Metanephros (tissue), 2 donors: ENCODE measurements at places on chromosomes 7 and 10. TPM values are rescaled to one million over a fixed set of nuclear protein-coding genes. Genes with fewer than 3 reads are reported as not detected.

FZD8 gene
- 34.4 TPM for total RNA-seq

CYP2C8 gene
- 1.1 TPM for total RNA-seq

UFSP1 gene
- 4.5 TPM for total RNA-seq

IL6 gene
- 0.64 TPM for total RNA-seq

TMEM184A gene
- total RNA-seq: 9.8 TPM

GIMAP1 gene
- 2.6 TPM for total RNA-seq

H2BK1 gene
- total RNA-seq: not detected

SAMD9L gene
- total RNA-seq: 6.0 TPM

SPDYE2 gene
- total RNA-seq: not detected

MAT1A gene
- 0.47 TPM for total RNA-seq

UBN2 gene
- 16.0 TPM for total RNA-seq

TEX47 gene
- not detected for total RNA-seq

CCL24 gene
- total RNA-seq: 1.7 TPM

MYO3A gene
- total RNA-seq: 3.9 TPM

CUX1 gene
- total RNA-seq: 85.3 TPM

FXYD4 gene
- total RNA-seq: 1.6 TPM

CPED1 gene
- total RNA-seq: 40.0 TPM

OR2A12 gene
- total RNA-seq: not detected

FFAR4 gene
- 0.23 TPM for total RNA-seq

GOLGA7B gene
- total RNA-seq: 0.35 TPM

DKK1 gene
- 9.6 TPM for total RNA-seq

ARL3 gene
- 9.5 TPM for total RNA-seq

CLEC2L gene
- 0.70 TPM for total RNA-seq

CCDC136 gene
- 13.8 TPM for total RNA-seq

CCL26 gene
- total RNA-seq: not detected

TAC1 gene
- 1.1 TPM for total RNA-seq

GRB10 gene
- total RNA-seq: 57.0 TPM

LRRD1 gene
- total RNA-seq: 0.82 TPM

WNT2 gene
- total RNA-seq: 0.47 TPM

ADIRF gene
- 46.2 TPM for total RNA-seq

TUBB8 gene
- total RNA-seq: 0.12 TPM
